ENCODE measurements at places on chromosomes 3 and 15.

- no peak for DNase-seq
These were observed 53.7 kb upstream of the MEF2A start for GRCh38 chr15:99511866-99512661.

- DNase-seq: no peak
These were observed 3.0 kb upstream of the TKT start for GRCh38 chr3:53258600-53259426.

- no peak for DNase-seq
These were observed 53.6 kb downstream of the PAK2 start for GRCh38 chr3:196793246-196793645.

GRCh38 chr3:69048990-69049389, 3.1 kb downstream of the TMF1 start:
- no peak for DNase-seq

GRCh38 chr3:128380719-128381118, 86.0 kb downstream of the DNAJB8 start:
- DNase-seq: no peak

DNA sequence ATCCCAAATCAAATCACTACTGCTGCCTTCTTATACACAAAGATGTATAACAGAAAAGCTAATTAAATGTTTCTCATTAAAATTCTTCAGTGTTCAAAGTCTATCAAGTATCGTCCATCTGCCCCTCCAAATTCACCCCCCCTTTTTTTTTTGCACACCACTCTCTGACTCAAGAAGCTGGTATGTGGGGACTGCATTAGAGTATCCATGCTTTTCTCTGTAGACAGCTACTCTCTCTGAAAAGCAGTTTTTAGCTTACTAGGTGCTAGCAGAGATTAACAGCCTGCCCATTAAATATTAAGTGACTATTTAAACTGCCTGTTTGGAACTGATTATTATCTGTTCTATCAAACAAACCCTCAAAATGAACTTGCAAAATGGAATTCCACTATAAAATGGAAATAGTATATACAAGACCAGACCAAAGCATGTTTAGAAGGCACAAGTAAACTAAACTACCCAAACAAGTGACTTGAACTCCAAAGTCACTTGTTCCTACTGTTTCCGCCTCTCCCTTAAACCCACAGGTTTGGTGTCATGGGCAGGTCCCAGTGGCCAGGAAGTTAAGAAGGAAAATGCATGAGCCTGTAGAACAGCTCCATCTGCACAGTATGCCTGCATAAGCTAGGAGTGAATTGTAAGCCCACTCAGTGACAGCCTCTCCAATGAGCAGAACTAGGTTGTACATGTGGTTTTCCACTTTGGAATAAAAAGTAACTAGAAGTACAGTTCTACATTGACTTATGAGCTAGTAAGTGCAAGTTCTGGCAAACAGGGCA, 32.5 kb downstream of the GBE1 start:
- DNase-seq: no peak

DNA sequence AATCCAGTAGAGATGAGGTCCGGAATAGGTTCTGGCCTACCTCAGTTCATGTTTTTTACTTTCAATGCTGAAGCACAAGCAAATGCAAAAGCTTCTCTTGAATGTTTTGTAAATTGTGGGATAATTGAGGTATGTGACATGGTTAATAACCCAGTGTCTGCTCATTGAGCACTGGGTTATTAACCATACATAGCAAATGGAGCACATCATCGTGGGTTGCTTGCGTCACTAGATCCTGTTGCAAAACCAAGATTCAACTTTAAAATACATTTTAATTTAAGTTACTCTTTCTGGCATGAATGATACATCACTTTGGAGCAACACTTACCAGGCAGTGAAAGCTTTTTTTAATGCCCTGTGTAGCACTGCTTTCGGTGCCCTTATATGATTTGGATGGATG, 165.6 kb downstream of the IGF1R start:
- DNase-seq: no peak

GRCh38 chr15:67897646-67898339, 57.9 kb upstream of the RNU6-1 start:
- DNase-seq: no peak

DNA sequence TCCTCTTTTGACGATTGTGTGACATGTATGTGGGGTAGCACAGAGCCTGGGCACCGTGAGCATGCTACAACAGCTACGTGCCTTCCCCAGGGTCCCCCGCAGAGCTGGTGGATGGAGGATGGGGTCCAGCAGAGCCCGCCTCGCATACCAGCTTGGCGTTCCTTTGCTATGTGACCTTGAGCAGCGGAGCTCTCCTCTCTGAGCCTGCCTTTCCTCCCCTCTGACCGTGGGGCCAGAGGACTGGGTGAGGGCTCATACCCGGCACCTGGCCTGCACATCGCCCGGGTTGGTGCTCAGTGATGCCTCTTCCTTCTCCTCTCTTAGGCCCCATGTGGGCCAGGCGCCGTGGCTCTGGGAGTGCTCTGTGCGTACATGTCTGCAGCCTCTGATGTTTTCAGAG, 73.4 kb downstream of the FBLN2 start:
- no peak for DNase-seq

GRCh38 chr3:110575702-110576101, 495.9 kb upstream of the NECTIN3 start:
- DNase-seq: no peak

GRCh38 chr15:100879061-100879463, 569 bp upstream of the ALDH1A3 start:
- DNase-seq: no peak

- DNase-seq: no peak
These were observed 92.0 kb downstream of the GAP43 start for GRCh38 chr3:115715241-115715745.

DNA sequence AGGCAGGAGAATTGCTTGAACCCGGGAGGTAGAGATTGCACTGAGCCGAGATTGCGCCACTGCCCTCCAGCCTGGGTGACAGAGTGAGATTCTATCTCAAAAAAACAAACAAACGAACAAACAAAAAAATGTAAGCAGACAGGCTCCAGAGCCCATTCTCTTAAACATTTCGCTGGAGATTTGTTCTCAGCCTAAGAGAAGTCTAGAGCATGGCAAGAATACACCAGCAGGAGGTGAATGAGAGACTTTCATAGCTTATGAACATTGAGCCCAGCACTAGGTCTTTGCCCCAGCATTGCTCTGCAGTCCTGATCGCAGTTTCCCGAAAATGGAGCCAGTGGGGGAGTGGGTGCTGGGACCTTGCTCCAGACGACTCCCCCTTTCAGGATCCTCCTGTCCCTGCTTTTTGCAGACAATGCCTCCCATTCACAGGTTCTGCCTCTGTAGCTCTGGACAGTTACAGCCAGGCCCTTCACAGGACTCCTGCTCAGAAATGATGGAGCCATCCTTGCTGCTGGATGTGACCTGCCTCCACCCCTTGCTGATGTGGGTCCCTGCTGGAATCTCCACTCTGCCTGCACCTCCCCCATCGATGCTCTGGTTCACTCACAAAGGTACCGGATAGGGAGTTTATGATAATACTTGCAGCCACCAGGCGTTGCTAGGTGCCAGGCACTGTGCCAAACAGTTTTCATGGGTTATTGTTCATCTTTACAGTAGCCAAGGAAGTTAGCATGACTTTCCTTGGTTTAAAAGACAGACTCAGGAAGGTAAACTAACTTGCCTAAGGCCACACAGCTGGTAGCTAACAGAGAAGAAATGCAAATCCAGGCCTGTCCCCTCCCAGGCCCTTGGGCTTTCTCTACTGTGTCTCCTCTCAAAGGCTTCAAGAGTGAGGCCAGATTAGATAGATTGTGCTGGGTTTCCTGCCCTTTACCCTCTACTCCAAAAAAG, 329.7 kb upstream of the TLE3 start:
- no peak for DNase-seq

GRCh38 chr3:148604270-148605085, 93.2 kb upstream of the AGTR1 start:
- no peak for DNase-seq

GRCh38 chr3:51967384-51968169, at the start of gene PCBP4:
Gene PCBP4, minus strand, starts transcription at chr3:51967454. Its CDS starts 6,214 bp downstream, at chr3:51961240.
- DNase-seq: no peak

DNA sequence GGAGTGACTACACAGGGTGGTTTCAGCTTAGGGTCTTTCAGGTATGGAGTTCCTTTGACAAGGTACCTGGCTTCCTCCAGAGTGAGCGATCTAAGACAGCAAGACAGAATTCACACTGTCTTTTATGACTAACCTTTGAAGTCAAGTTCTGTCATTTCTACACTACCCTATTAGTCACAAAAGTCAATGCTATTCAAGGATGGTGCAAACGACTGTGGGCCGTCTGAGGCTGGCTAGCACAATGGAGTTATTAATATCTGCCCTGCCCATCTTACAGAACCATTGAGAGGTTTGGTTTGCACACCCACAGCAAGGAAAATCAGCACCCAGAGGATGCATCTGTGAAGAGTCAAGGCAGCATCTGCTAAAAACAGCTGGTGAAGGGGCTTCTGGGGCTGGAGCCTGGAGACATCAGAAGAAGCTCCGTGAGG, 62.9 kb upstream of the XCR1 start:
- no peak for DNase-seq

GRCh38 chr3:188187053-188187452, 33.1 kb downstream of the LPP start:
- DNase-seq: no peak

- DNase-seq: no peak
These were observed 75.1 kb upstream of the TRIM42 start for GRCh38 chr3:140602781-140603180.

DNA sequence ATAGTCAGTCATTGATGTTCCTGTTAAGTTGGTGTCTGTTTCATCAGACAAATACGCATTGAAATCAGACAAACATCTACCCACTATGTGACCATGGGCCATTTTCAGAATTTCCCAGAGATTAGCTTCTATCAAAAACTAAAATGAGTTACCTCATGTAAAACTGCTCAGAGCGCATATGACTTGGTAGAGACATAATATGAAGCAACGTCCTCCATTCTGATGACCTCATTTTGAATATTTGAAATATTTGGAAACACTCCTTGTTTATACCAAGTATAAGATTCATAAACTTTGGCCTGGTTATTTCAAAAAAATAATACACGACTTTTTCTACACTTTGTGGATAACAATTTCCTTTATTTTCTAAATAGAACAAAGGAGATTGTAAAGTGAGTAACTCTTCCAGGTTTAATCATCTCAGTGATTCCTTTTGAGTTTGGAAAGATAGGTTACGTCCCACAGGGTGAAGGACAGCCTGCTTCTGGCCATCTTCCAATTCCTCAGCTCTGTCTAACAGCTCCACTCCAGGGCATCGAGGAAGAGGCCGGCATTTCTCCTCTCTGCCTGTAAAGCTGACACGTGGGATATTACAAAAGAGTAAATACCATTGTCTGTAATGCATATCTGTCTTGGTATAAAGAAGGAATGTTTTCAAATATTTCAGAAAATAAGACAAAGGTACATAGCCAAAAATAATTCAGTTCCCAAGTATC, 122.6 kb downstream of the CADM2 start:
- DNase-seq: no peak

DNA sequence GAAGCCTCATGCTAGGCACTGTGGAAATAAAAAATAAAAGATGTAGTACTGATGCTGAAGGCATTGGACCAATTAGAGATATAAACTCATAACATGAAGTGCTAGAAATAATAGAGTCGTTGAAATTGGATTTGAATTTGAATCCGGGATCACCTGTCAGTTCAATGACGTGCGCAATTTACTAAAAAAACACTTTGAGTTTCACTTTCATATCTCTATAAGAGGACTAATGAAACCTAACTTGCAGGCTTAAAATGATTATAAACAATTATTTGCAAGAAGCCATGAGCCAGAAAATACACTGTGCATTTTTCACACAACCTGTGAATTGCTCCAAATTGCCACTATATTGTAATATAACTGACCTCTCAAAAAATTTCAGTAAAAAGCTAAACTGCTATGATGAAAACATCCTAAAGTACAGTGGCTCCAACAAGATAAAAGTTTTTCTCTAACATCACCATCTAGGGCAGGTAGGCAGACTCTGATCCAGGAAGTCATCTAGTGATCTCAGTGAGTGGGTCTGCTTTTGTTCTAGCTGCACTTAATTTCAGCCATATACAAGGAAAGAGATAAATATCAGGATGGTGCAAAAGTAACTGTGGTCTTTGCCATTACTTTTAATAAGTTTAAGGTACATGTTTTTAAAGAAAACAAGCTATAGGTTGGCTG, 440.2 kb downstream of the CNTN6 start:
- DNase-seq: no peak

- no peak for DNase-seq
These were observed 247.7 kb downstream of the AGBL1 start for GRCh38 chr15:86327230-86327865.

Measured in activated T-helper 2 cell treated with anti-CD3 and anti-CD28 coated beads, Interferon-gamma antibody, Interleukin-2, Interleukin-4, amounts not matched to agents 10 μg/mL and 5 μg/mL and 100 μg/mL, durations not matched to agents 14 hours and 24 hours and 36 hours (primary cell).